Chondrocyte (in vitro differentiated cells): ENCODE measurements at places on chromosomes 3 and 15. TPM values are rescaled to one million over a fixed set of nuclear protein-coding genes. Genes with fewer than 3 reads are reported as not detected.

Gene FSD2
- not detected in 3 replicates for total RNA-seq

Gene PLSCR2
- total RNA-seq: not detected in 3 replicates

Gene RAD51
- 6.9 to 13.0 TPM (median 9.4 TPM) in 3 replicates for total RNA-seq

Gene WDR93
- total RNA-seq: not detected in 3 replicates

Gene PRSS50
- not detected in 3 replicates for total RNA-seq

Gene TMCO5A
- not detected in 3 replicates for total RNA-seq

Gene CRYGS
- total RNA-seq: 1.7 to 3.1 TPM (median 2.8 TPM) in 3 replicates

Gene SMAD6
- total RNA-seq: 5.2 to 29.0 TPM (median 6.6 TPM) in 3 replicates

Gene NR2E3
- total RNA-seq: not detected in 3 replicates
